Smooth muscle cell of bladder (primary cell): ENCODE measurements at places on chromosomes 1 and 21. TPM values are rescaled to one million over a fixed set of nuclear protein-coding genes. Genes with fewer than 3 reads are reported as not detected.

KLHDC8A gene
- total RNA-seq, result not detected in 2 replicates

CHIA gene
- not detected in 2 replicates for total RNA-seq

LCE1D gene
- total RNA-seq, result not detected in 2 replicates

SLC35F3 gene
- 0.09 and 0.71 TPM in 2 replicates for total RNA-seq

GJA4 gene
- 0.18 TPM in 1 of 2 replicates, not detected in the other for total RNA-seq

CAMK2N1 gene
- total RNA-seq, result 7.5 and 11.1 TPM in 2 replicates
